Suppressor macrophage treated with lipopolysaccharide for 4 hours (primary cell): ENCODE measurements at places on chromosomes 7 and 10.

DNA sequence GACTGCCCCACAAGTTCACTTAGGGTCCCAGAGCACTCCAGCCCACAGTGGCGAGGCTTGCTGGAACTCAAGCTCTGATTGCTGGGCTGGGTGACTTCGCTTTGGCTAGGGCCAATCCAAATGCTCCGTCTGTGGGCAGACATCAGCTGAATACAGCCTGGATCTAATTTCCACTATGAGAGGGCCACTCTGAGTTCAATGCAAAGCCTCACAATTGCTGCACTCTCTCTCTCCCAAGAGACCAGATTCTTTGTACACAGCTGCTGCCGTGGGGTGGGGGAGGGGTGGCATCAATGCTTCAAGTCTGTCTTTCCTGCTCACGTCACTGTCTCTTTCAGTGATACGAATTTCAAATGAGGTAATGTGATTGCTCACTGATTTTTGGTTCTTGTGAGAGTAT is 47.3 kb upstream of the BPGM start:
- no peak for DNase-seq

DNA sequence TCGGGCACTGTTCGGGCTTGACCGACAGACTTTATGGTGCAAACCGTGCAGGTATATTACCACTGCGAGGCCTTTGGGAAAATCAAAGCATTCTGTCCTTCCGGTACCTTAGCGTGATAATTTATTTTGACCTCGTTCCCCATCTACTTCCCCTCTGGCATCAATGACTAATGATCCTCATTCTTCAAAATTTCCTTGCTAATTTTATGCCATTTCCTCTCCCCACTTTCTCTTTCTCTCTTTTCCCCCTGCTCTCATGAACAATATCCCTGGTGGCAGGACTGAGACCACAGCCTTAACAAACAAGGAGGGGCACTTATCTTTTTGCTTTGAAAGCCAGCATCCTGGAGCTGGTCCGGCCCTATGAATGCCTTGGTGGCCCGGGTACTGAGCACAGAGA is 210.6 kb downstream of the TCF7L2 start:
- no peak for DNase-seq

DNA sequence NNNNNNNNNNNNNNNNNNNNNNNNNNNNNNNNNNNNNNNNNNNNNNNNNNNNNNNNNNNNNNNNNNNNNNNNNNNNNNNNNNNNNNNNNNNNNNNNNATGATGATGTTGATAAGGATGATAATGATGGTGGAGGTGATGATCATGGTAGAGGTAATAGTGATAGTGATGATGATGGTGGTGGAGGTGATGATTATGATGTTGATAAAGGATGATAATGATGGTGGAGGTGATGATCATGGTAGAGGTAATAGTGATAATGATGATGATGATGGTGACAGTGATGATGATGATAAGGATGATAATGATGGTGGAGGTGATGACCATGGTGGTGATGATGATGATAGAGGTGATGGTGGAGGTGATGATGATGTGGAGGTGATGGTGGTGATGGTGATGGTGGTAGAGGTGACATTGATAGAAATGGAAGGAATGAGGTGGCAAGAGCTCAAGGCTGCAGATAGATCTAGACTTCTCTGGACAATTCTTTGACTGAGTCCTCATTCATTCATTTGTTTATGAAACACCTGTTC is 47.8 kb downstream of the FAM20C start:
- DNase-seq = no peak

- peak; percentile 95 for DNase-seq
These were observed 11.7 kb upstream of the VIM start for GRCh38 chr10:17216217-17216900.

DNA sequence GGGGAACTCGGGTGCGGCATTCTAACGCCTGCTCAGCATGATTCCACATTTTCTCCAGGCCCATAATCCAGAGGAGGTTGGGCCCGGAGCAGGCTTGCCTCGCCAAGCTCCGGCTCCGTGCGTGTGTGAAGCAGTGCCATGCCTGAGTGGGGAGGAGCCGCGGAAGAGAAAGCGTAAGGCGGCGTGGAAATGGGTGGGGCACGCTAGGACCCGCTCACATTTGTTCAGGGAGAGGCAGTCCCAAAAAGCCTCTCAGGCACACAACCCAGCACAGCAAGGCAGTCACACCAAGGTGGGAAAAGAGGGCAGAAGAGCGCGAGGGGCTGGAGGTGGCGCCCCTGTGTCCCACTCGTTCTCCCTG is 695 bp upstream of the VDAC2 start:
- DNase-seq = peak; percentile 85

DNA sequence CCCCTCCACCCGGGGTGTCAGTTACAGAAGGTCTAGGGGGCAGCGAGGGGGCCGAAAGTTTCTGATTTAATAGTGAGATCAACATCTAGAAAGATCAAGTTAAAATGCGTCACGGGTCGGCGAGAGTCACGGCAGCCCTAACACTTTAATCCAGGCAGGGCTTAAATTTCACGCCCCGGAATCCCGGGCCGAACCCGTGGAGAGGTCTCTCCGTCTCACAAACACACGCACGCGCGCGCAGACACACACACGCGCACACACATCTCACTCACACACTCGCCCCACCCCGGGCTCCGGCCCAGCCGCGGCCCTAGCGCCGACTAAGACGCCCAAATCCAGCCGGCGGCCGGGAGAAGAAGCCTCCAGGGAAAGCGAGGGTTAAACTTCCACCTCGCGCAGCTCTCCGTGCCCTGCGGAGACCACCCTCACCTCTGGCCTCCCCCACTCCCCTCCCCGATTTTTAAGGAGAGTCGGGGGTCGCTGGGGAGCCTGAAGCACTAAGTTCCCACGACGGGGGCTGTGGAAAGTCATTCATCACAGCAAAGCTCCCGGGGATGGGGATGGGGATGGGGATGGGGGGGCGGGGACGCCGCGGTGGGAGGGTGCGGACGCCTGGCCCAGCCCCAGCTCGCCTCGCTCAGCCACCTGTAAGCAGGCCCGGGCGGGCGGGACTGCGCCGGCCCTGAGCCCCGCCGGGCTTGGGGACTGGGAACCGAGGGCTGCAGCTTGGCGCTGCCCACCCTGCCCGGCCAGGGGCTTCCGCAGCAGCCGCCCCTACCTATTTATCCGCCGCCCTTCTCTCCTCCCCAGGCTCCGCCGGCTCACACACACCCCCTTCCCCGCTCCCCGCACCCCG is 1.6 kb downstream of the PDGFA start:
- DNase-seq = peak; percentile 46

DNA sequence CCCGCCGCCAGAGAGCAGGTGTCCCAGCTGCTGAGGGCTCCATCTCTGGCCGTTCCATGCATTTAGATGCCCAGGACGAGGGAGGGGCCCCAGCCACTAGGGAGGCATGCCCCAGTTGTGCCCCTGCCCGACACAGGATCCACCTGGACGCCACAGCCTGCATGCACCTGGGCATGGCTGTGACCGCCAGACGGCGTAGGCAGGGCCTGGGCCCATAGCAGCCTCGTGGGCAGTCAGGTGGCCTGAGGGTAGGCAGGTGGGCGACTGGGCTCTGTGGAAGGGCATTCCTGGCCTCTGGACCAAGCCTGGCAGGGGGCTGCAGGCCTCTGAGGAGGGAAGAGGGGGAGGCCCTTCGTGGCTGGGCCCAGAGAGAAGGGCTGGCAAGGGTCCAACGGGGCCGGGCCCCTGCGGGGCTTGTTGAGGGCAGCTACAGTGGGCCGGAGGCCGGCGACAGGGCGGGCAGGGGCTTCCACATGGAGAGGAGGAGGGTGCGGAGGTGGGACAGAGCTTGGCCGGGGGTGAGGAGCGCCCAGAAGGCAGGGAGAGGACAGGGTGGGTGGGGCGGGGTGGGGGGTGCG is 76.0 kb upstream of the NKX6-2 start:
- no peak for DNase-seq

DNA sequence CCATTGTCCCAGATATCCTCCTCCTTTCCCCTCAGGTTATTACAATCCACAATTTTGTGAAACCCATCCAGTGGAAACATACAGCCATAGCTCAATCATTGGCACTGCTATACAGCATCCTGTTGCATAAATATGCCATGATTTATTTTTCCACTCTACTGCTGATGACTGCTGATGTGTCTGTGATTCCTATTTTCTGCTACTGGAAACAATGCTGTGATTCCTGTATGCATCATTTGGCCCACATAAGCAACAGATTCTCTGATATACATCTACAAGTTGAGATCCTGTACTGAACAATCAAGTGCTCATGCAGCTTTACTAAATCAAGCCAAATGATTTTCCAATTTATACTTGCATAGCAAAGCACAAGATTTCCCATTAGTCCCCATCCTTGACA is 39.6 kb downstream of the CUL2 start:
- no peak for DNase-seq

DNA sequence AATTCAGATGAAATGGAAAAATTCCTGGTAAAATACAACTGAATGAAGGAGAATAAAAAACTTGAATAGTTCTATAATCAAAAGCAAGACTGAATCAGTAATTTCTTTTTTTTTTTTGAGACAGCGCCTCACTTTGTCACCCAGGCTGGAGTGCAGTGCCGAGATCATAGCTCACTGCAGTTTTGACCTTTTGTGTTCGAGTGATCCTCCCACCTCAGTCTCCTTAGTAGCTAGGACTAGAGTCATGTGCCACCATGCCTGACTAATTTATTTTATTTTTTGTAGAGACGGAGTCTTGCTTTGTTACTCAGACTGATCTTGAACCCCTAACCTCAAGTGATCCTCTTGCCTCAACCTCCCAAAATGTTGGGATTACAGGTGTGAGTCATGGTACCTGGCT is 26.1 kb downstream of the SYPL1 start:
- no peak for DNase-seq

- no peak for DNase-seq
These were observed 123.0 kb upstream of the ZNF32 start for GRCh38 chr10:43771675-43772074.

DNA sequence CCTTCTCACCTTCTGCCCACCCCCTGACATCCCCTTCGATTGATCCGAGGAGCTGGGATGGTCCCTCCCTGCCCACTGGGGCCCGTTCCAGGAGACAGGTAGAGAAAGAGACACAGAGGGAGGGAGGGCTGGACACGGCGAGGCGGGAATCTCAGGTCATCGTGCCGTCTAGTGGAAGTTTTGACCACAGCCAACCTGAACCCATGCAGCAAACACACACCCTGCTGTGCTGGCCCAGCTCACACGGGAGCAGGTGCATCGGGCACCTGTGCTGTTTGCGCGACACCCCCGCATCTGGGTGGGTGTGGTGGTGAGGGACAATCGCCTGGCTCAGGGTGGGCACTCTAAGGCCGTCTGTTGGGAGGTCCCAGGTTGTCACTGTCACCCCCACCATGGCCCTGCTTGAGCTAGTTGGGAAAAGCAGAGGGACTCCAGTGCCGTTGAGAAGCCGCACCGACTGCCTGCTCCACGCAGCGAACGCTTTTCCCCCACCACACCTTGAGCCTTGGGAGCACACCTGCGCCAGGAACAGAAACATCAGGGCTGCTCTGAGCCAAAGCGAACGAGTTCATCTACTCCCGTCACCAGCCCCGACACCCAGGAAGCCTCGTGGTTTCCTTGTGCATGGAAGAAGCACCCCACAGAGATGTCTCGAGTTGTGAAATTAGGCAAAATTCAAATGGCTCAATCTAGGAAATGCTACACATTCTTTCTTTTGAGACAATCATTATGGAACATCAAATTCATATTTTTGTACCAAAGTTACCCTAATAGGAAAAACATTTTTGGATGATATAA is 285.8 kb downstream of the DNAJB6 start:
- no peak for DNase-seq

GRCh38 chr10:124579011-124579399 is 117.4 kb downstream of the LHPP start:
- no peak for DNase-seq

DNA sequence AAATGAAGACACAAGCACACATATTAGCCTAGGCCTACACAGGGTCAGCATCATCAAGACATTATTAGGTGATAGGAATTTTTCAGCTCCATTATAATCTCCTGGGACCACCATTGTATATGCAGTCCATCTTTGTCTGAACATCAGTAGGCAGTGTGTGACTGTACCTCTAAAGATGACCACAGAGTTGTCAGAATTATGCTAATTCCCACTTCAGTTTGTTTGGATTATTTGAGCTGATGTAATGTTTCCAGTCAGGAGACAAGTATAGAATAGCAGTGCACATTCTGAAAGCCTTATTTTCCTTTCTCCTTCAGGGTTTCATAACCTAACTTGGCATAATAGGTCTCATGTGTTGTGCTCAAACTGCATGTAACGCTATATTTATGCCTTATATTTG is 306.4 kb downstream of the NXPH1 start:
- DNase-seq = no peak

DNA sequence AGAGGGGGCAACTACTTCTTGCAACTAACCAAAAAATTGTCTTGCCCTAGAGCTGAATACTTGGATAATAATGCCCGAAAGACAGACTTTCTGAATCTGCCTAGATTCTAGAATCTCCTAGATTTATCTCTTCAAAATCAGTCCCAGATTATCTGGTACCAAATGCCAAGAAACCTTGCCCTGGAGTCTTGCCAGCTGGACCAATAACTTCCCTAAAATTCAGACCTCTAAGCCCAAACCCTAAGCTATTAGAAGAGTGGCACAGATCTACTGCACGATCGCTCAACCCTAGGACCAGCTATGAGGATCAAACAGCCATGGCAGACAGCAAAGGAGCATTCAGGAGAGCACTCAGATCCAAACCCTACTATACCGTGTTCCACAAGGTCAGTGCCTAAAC is 45.0 kb downstream of the ARMH3 start:
- DNase-seq = no peak

GRCh38 chr7:23055582-23056178 is 41.8 kb upstream of the HYCC1 start:
- DNase-seq = peak; percentile 79

- DNase-seq = no peak
These were observed 186.0 kb upstream of the SHH start for GRCh38 chr7:155998328-155998691.

- DNase-seq = no peak
These were observed 431.5 kb upstream of the PCDH15 start for GRCh38 chr10:55232553-55232952.

- DNase-seq = no peak
These were observed 8.2 kb upstream of the CLDN4 start for GRCh38 chr7:73822319-73823173.

DNA sequence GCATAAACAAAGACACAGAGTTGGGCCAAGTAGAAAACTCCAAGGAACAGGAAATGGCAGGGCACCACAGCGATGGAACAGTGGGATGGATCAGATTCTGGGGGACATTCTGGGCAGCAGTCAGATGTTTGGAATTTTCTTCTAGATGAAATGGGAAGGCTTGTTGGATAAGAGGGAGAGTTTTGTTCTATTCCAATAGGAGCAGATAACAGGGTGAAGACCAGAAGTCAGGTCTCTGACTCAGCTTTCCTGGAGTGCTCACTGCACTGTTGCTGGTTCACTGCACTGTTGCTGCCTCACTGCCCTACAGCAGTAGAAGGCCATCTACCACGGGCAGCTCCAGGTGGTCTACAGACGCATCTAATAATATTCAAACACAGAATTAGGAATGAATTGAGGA is 135.6 kb downstream of the ATE1 start:
- DNase-seq = no peak

- DNase-seq = peak; percentile 8
These were observed 15.4 kb upstream of the FKBP9 start for GRCh38 chr7:32941681-32942414.
